ENCODE measurements at places on chromosomes 12 and 14. TPM values are rescaled to one million over a fixed set of nuclear protein-coding genes. Genes with fewer than 3 reads are reported as not detected.

PPP1R36 gene
- 0.24 TPM for total RNA-seq

CCDC177 gene
- total RNA-seq, result 0.04 TPM

TMPRSS12 gene
- total RNA-seq, result not detected

IFNG-AS1 gene
- not detected for total RNA-seq

TMEM179 gene
- total RNA-seq, result 0.24 TPM

TPPP2 gene
- total RNA-seq, result not detected

RNF10 gene
- 93.9 TPM for total RNA-seq

KLHL33 gene
- total RNA-seq, result not detected

ZC2HC1C gene
- 6.7 TPM for total RNA-seq

DPPA3 gene
- total RNA-seq, result not detected

TAS2R13 gene
- not detected for total RNA-seq

SERPINA10 gene
- total RNA-seq, result not detected

GYS2 gene
- 0.23 TPM for total RNA-seq

PPP2R5E gene
- total RNA-seq, result 24.1 TPM

NINJ2 gene
- total RNA-seq, result 0.53 TPM

APOF gene
- not detected for total RNA-seq

LPAR5 gene
- 0.71 TPM for total RNA-seq

DYNLL1 gene
- 621 TPM for total RNA-seq

SYNDIG1L gene
- total RNA-seq, result not detected

COA8 gene
- total RNA-seq, result 51.9 TPM

BATF gene
- not detected for total RNA-seq

OSGEP gene
- total RNA-seq, result 24.1 TPM

LMNTD1 gene
- not detected for total RNA-seq

ATL1 gene
- 5.9 TPM for total RNA-seq

TUNAR gene
- not detected for total RNA-seq

Measured in A549 treated with dexamethasone at 1 μM for 4 hours (cell line).